Kasumi-1 (cell line): ENCODE measurements at places on chromosomes 13 and 19.

GRCh38 chr13:102846261-102847015, 606 bp downstream of the ERCC5 start:
- DNase-seq = peak; percentile 67

- DNase-seq = no peak
Measured at GRCh38 chr19:46298479-46299003, 1.7 kb downstream of the HIF3A start.

- no peak for DNase-seq
Measured at GRCh38 chr13:66950666-66951065, 279.5 kb downstream of the PCDH9 start.

- no peak for DNase-seq
Measured at GRCh38 chr19:10898633-10899032, 27.3 kb downstream of the CARM1 start.

DNA sequence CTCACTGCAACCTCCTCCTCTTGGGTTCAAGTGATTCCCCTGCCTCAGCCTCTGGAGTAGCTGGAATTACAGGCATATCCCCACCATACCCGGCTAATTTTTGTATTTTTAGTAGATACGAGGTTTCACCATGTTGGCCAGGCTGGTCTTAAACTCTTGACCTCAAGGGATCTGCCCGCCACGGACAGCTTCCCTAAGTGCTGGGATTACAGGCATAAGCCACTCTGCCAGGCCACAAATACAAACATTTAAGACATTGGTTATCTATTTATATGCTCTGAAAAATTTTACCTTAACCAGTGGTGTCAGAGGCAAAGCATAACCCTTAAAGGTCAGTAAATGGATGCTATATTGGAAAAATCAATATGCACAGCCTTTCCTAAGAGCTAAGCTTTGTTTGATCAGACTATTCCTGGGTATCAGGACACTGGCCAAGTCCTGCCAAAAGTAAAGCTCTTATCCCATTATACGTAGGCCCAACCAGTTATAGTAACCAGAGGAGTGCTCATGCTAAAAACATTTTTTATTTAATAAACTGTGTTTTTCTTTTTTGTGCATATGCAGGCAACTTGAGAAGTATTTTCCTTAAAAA, 56.4 kb upstream of the STARD13 start:
- no peak for DNase-seq

GRCh38 chr13:33676045-33676989, 141.6 kb upstream of the RFC3 start:
- peak; percentile 27 for DNase-seq

GRCh38 chr19:5612891-5613865, 9.4 kb downstream of the SAFB2 start:
- DNase-seq = no peak

DNA sequence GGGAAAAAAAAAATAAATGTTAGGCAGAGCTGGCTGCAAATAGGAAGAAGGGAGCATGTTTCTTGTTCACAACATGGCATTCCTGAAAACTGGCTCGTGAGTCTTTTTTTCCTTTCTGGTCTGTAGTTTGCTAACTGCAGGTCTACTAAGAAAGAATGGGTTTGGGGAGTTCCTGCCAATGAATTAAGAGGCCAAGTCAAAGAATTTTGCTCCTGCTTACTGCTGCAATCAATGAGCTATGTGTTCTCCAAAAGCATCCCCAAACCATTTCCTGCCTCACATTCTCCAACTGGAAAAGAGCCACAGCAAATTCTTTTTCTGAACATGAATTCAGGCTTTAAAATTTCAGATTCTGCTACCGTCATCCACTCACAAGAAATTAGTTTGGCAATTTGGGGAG, 88.6 kb downstream of the DCT start:
- no peak for DNase-seq

GRCh38 chr13:19587635-19588300, 26.4 kb upstream of the TPTE2 start:
- DNase-seq = peak; percentile 18

DNA sequence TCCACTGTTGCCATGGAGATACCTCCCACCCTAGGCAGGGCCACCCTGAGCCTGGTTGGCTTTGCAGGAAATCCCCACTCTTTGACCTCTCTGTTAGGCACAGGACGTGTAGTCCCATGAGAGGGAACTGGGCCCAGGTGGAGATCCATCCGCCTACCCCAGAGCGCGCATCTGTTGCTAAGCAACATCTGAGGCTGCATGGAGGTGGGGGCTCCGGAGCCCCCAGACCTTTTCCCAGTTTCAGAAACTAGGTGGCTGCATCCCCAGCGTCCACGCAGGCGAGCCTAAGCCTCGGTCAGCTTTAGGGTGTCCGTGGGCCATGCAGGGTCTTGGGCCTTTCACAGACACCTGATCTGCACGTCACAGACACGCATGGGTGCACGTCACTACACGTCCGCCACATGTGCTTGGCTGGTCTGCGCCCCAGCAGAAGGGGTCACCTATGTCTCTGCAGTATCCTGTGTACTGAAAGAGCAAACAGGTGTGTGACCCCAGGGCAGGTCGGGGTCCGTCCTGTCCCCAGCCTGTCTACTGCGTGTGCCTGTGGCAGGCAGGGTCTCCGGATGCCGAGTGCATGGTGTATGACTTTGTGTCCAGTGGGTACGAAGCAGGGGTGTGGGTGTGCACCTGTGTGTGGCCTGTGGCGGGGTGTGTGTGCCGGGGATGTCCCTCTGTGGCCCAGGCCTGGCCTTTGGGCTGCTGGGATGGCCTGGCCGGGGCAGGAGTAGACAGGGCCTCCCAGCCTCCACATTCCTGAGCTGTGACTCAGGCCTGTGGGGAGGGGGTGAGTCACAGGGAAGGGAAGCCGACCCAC, 4.1 kb upstream of the CIRBP start:
- DNase-seq = no peak
